ENCODE measurements at places on chromosomes 1 and 21.

- no peak for DNase-seq
Measured at GRCh38 chr1:162699366-162699765, 67.1 kb downstream of the DDR2 start.

DNA sequence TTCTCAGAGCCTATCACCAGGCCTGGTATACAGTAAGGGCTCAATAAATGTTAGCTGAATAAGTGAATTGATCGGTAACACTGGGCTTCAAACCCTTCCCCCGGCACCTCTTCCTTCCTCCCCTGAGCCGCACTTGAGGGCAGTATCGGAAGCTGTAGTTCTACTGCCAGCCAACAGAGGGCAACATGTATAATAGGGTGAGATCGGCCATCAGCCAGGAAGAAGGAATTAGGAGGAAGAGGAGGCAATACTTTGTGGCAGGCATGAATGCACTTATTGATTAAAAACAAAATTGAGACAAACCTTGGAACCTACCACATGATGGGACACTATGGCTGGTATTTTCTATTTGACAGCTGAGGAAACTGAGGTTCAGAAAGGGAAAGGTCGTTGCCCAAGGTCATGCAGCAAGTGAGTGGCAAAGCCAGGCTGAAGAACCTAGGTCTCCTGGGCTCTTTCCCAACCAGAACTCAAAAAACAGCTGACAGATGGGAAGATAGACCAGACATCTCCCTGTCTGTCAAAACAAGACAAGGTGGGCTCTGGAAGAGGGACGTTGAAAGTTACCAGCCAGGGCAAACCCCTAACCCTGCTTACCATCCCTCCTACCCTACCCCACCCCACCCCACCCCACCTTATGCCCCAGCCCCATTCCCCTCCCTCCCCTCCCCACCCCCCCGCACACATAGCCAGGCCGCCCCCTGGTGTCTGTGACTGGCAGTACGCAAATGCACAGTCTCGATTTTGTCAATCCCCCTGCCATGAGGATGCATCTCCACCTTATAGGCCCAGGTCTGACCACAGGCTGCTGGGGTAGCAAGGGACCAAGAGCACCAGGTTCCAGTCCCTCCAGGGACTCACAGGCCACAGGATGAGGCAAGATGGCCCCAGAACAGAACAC is 107.3 kb upstream of the RUNX3 start:
- peak; percentile 29 for DNase-seq

- DNase-seq, result no peak
Measured at GRCh38 chr1:163824490-163824889, 502.7 kb downstream of the NUF2 start.

DNA sequence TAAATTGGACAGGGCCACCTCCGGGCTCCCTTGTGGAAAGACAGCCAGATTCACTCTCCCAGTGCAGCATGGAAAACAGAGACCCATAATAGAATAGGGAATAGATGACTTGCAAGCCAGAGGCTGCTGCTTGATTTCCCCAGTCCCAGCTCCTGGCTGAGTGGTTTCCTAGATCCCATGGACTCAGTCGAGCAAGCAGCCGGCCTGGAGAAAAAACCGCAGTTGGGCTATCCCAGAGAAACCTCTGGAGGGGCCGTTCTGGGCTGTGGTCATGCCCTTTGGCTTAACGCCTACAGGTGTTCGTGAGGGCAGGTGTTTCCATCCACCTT is 61.7 kb downstream of the ELK4 start:
- no peak for DNase-seq

GRCh38 chr21:23496729-23497128 is 2110.6 kb downstream of the MRPL39 start:
- no peak for DNase-seq

GRCh38 chr1:3432306-3432705 is 22.2 kb upstream of the ARHGEF16 start:
- no peak for DNase-seq

- no peak for DNase-seq
Measured at GRCh38 chr1:240538776-240539430, 73.1 kb downstream of the GREM2 start.

GRCh38 chr21:38474124-38474523 is 24.2 kb downstream of the ERG start:
- no peak for DNase-seq

- DNase-seq, result no peak
Measured at GRCh38 chr1:67675800-67676199, 9.2 kb upstream of the GADD45A start.

DNA sequence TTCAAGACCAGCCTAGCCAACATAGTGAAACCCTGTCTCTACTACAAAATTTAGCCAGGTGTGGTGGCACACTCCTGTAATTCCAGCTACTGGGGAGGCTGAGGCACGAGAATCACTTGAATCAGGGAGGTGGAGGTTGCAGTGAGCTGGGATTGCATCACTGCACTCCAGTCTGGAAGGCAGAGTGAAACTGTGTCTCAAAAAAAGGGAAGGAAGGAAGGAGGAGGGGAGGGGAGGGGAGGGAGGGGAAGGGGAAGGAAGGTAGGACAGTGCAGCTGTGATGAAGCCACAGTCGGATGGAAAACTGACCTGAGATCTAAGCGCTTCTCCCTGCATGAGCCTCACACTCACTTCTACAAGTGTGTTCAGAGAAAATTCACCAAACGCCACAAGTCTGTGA is 22.0 kb upstream of the FHAD1 start:
- DNase-seq, result no peak
